NCI-H2107 (cell line): ENCODE measurements at places on chromosomes 12 and 14.
A peak's percentile ranks its signal among the peaks of the same experiment; 100 is the strongest.

DNA sequence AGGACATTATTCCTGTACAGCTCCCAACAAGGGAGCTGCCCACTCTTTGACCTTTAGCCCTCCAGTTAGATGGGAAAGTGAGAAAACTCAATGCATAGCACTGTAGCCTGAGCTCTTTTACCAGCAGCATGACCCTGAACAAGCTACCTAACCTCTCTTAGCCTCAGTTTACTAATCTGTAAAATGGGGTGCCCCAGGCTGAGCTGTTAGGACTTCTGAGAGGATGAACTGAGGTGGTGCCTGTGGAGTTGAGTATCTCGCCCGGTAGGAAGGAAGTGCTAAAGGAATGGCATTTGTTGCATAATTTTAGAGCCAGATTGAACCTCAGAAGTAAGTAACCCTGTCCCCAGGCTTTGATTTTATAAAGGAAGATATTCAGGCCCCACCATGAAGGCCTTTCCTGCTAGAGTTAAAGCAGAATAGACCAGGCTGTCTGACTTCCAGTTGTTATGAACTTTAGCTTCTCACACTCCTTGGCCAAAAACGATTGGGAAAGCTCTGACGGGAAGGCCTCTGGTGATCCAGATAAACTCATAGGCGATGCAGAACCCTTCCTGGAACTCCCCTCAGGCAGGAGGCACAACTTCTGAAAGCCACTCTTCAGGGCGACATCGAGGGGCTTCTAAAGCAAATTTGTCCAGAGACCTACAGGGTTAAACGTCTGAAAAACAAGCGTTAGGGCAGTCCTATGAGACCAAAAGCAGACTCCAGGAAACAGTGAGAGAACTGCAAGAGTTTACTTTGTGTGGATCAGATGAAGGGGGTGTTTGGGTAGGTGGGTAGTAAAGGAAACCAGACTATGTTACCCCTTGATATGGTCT, 2.5 kb upstream of the SERPINA10 start:
- DNase-seq, result no peak

DNA sequence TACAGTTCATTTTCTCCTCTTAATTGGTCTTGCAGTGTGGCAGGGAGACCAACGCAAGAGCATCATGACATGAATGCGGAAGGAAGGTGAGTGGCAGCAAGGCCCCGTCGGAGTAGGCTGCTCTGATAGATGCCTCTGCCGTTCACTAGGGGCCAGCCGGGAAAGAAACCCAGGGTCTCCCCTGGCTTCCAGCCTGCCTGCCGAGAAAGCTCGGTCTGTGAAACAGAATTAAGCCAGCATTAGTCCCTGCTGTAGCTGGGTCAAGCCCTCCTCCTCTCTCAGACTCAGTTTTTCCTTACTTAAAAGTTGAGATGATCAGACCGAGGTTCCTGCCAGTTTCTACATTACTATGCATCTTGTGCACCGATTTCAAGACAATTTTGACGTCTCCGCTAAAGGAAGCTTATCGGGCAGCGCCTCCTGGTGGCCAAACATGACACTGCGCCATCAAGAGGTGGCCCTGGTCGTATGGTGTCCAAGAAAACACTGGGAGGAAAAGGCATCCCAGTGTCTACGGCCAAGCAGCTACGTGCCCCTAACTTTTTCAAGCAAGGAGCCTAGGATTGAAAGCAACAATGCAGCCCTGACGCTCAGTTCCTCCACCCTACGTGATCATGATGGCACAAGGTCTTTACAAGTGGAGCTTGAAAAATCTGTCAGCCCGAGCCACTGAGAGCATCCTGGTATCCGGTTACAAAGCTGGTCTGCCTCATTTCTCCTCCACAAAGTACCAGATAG, 131.6 kb downstream of the KSR2 start:
- peak; percentile 29 for DNase-seq

DNA sequence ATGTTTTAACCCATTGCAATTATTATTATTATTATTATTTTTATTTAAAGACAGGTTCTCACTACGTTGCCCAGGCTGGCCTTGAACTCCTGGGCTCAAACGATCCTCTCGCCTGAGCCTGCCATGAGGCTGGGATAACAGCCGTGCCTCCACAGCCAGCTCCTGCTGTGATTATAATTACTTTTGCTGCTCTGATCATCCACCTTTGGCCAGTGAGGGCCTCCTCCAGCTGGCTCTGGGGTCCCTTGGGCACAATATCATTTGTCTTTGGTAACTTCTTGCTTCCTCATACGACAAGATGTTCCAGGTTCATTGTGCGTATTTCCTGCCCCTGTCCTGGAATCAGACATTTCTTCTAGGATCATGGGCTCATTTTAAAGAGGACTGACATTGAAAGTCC, 28.4 kb downstream of the LRTM2 start:
- no peak for DNase-seq

- no peak for DNase-seq
Observed at GRCh38 chr12:10268037-10268436, 39.6 kb upstream of the KLRD1 start.

DNA sequence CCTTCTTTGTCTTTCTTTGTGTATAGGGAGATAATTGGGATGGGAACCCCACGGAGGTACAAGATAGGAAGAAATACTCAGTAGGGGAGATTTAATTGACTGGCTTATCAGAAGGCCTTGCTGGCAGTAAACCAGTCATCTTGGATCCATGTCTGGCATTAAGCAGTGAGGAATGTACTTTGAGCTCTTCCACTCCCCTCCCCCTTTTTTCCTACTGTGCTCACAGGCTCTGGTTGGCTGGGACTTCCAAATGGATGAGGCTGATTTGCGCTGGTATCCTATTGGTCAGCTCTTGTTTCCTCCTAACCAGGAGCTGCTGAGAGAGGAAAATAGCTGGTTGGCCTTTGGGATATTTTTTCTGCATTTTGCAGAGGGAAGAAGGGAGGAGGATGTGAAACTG, 24.7 kb downstream of the NGDN start:
- no peak for DNase-seq

GRCh38 chr12:5535541-5535940, 103.6 kb downstream of the NTF3 start:
- DNase-seq, result no peak

GRCh38 chr12:117497407-117497806, 136.0 kb upstream of the NOS1 start:
- no peak for DNase-seq

- no peak for DNase-seq
Observed at GRCh38 chr14:65632487-65632886, 220.0 kb downstream of the FUT8 start.

- no peak for DNase-seq
Observed at GRCh38 chr14:34018125-34018524, 67.3 kb upstream of the EGLN3 start.

- DNase-seq, result no peak
Observed at GRCh38 chr12:52497975-52498374, 4.9 kb upstream of the KRT6A start.

DNA sequence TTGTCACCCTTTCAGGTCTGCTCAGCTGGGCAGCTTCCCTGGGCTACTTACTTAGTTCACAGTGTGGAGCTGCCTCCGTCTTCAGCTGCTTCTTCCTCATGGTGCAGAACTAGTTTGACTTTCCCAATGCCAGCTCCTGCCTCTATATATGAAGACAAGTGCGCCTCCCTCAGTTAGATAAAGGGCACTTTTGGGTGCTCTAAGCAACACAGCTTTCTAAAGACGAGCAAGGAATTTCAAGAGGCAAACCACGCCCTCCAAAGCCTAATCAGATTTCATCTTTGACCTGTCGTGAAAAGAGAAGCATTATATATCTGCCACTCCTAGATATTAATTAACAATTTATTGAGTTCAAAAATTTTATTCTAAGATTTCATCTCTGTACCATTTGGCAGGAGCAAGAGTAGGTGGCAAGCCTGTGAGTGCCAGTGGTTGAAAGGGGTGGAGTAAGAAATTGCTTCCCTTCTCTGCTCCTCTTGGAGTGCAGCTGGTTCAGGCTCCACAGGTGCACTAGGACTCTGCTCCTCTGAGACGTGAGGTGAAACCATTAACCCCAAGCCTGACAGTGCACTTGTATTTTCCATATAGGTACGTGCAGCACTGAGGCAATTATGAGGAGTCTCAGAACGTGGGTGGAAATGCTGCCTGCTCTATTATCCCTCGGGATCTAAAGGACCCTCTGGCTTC, 2.1 kb upstream of the SLC11A2 start:
- DNase-seq, result peak; percentile 40

DNA sequence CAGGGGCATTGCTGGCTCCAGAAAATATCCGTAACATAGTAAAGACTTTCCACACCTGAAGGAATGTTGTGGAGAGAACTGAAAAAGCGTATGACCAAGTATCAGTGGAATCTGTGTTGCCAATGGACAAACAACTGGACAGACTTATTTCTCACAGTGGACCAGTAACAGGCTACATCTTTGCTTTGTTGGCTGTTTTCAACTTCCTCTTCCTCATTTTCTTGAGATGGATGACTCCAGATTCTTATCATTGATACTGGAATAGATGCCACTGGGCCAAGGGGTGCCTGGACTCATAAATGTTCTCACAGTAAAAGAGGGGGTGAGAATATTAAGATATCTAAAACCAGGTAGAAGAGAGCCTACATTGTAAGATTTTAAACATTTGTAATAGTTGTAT, 6.4 kb downstream of the GAS2L3 start:
- no peak for DNase-seq

- no peak for DNase-seq
Observed at GRCh38 chr12:81337886-81338285, 260.0 kb downstream of the ACSS3 start.

DNA sequence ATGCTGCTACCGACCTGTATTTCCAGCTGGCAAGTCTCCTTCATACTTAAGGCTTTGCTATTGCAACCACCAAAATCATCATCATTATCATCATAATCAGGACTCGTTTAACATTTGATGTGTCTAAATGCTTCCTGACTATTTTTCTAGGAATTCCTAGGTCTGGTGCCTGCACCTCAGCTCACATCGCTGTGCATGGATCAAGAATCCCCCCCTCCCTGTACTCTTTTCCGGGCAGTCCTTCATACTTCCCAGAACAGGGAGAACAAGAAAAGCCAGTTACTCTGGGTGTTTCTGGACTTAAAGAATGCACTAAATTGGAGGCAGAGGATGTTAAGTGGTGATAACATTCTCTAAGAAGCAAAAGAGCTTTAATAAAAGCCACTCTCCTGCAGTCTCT, 9.4 kb downstream of the ERP27 start:
- DNase-seq, result no peak

- no peak for DNase-seq
Observed at GRCh38 chr12:1655225-1655788, 26.3 kb downstream of the WNT5B start.

DNA sequence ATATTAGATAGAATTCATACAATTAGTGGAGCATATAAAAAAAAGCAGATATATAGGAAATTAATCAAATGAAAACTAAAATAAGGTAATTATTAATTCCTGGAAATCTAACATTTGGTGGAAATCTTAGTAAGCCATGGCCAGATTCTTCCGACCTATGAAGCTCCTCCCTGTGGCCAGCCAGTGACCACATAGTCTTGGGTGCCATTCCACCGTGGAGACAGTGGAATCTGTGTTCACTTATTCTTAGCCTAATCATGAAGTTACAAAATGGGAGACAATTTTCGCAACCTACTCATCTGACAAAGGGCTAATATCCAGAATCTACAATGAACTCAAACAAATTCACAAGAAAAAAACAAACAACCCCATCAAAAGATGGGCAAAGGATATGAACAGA, 241.9 kb upstream of the FLRT2 start:
- no peak for DNase-seq

DNA sequence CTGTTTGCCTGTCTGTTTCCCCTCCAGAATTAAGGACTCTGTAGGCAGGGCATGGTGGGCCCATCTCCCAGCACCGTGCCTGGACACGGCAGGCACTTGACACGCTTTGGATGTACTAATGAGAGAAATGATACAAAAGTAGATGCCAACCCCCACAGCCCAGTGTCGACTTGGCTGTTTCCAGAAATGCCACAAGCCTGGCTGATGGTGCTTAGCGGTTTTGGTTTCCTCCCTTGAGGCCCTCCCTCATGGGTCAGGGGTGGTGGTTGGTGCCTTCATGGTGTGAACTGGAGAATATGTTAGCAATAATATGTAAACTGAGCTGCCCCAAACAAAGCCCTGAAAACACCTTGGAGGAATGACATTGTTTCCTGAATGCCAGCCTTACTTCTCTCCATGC, 55.5 kb upstream of the ESRRB start:
- DNase-seq, result no peak

DNA sequence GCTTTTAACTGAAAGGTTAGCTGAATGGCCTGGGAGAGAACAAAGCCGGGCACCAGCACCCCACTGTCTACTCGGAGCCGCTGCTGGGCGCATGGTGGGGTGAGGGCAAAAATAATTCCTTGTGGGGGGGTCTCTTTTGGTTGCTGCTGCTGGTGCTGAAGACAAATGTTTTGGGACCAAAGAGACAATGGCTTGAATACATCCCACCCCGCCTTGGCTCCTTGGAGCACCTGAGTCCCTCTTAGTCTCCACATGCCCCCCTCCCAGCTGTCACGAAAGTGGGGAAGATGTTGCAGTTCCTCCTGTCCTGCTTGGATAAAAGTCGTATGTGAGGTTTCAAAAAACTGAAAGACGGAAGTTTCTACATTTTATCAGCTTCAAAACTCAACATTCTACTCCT, 85.0 kb downstream of the PIWIL1 start:
- no peak for DNase-seq

- no peak for DNase-seq
Observed at GRCh38 chr12:84329938-84330337, 582.7 kb downstream of the SLC6A15 start.

GRCh38 chr14:53060046-53060445, 93.1 kb downstream of the DDHD1 start:
- no peak for DNase-seq

DNA sequence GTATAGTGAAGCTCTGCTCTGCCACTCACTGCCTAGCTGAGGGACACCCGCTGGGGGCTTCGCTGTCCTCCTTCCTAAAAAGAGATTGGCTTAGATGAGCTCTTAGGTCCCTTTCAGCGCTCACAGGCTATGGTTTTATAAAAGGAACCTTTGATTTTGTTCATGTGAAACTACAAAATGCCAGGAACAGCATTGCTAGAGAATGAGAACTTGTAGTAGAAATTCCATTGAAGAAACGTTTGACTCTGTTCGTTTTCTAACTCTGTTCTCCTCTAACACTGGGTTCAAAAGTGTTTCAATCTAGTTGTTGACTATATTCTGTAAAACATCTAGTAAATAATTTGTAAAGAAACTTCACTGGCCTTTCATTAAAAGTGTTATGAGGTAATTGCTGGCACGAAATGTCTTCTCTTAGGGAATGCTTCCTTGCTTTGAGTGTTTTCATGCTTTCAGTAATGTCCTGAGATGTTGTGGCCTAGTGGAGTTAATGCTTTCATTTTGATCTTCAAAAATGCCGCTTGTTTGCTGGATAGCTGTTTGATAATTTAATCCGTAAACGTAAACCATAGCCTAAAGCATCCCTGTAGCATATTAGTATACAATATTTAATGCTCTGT, 1.6 kb downstream of the MARK3 start:
- DNase-seq, result no peak

GRCh38 chr12:10721651-10722501, 1.2 kb downstream of the YBX3 start:
- DNase-seq, result no peak

- no peak for DNase-seq
Observed at GRCh38 chr12:62922539-62922938, 12.4 kb downstream of the PPM1H start.
